ENCODE measurements at places on chromosomes 2 and 18.

- no peaks in the 10 kb centered on the region for H3K4me1 ChIP-seq
- DNase-seq = no peak
- no peak overlapping the region for H3K27ac ChIP-seq
- no peaks in the 10 kb centered on the region for H3K27me3 ChIP-seq
- no peak overlapping the region for H3K4me3 ChIP-seq
Measured at GRCh38 chr2:116537811-116538210, 1276.7 kb upstream of the DDX18 start.

GRCh38 chr18:71287268-71287667 is 998.4 kb downstream of the SOCS6 start:
- H3K36me3 ChIP-seq = no peaks in the 10 kb centered on the region
- no peak overlapping the region for H3K27ac ChIP-seq

DNA sequence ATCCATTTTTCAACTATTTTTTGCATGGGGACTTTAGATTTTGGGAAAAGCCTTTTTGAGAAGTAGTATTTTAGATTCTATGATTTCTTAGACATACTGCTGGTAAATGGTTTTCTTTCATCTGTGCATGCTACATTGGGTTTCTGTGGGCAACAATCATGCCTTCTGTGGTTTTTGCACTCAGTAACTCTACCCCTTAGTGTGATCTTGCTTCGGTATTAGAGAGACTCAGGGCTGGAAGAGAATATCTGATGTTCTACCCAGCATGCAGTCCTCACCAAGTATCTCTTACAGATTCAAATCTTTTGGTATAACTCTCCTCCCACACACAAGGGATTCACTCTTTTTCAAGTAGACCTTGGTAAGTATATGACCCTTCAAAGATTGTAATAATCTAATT is 183.0 kb downstream of the PMAIP1 start:
- peaks cover 5% of the 10 kb centered on the region for H3K27me3 ChIP-seq
- no peaks in the 10 kb centered on the region for H3K4me1 ChIP-seq
- H3K27ac ChIP-seq = no peak overlapping the region
- no peak overlapping the region for H3K4me3 ChIP-seq
- DNase-seq = no peak
- H3K36me3 ChIP-seq = no peaks in the 10 kb centered on the region

GRCh38 chr2:24050041-24050979 is 769 bp downstream of the FKBP1B start:
- no peaks in the 10 kb centered on the region for H3K36me3 ChIP-seq
- H3K4me3 ChIP-seq = peak overlapping the region; percentile 84

DNA sequence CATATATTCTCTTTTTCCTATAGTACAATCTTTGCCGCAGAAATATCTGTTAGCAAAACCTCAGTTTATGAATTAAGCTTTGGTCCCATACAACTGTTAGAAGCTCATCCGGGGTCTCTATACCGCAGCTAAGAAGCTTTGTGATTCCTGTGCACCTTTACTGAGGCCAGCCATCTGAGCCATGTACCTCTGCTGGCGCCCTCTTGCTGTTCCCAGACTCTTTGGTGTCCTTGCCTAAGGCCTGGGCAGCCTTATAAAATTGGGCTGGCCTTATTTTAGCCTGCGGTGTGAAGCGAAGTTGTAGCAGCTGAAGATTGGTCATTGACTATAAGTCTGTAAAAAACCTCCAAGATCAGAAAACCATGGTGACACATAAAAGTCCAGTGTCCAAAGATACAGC is 1135.1 kb upstream of the CHAC2 start:
- H3K4me1 ChIP-seq = no peaks in the 10 kb centered on the region
- no peak overlapping the region for H3K4me3 ChIP-seq
- H3K36me3 ChIP-seq = no peaks in the 10 kb centered on the region
- no peaks in the 10 kb centered on the region for H3K27me3 ChIP-seq
- DNase-seq = no peak

- DNase-seq = no peak
- H3K36me3 ChIP-seq = no peaks in the 10 kb centered on the region
- H3K27me3 ChIP-seq = peaks cover 6% of the 10 kb centered on the region
Measured at GRCh38 chr2:201194097-201194496, 11.2 kb downstream of the CASP10 start.

GRCh38 chr2:85978883-85979780 is 90.3 kb upstream of the ST3GAL5 start:
- H3K27me3 ChIP-seq = peaks cover 49% of the 10 kb centered on the region
- H3K36me3 ChIP-seq = no peaks in the 10 kb centered on the region
- H3K4me3 ChIP-seq = no peak overlapping the region
- H3K4me1 ChIP-seq = no peaks in the 10 kb centered on the region
- no peak overlapping the region for H3K27ac ChIP-seq
- no peak for DNase-seq

DNA sequence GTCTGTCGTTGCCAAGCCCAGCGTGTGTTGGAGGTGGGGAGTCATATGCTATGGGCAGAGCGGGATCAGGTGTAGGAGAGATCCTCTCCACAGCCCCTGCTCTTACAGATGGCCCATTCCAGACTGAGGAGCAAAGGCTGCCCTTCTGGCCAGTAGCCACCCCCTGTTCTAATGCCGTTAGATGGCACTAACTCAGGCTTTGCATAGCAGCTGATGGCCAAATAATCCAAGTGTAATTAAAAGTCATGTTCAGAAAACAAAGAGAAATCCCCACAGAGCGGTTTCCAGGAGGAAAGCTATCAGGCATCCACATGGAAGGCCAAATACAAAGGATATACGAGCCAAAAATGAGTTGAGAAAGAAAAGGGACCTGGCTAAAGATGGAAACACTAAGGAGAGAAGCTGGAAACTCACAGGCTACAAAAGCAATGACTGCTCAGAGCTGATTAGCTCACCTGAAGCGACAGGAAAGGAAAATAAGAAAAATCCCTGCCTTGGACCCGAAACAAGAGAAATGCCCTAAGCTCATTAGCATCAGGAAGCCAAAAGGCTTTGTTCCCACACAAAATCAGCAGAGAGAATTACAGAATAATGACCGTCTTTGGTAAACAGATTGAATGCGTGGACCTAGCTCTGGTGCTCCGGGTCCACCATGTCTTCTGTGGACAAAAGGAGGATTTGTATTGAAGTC is 1002.4 kb upstream of the KLHL29 start:
- H3K36me3 ChIP-seq = no peaks in the 10 kb centered on the region
- no peak for DNase-seq
- no peak overlapping the region for H3K4me3 ChIP-seq
- no peaks in the 10 kb centered on the region for H3K27me3 ChIP-seq
- no peaks in the 10 kb centered on the region for H3K4me1 ChIP-seq

DNA sequence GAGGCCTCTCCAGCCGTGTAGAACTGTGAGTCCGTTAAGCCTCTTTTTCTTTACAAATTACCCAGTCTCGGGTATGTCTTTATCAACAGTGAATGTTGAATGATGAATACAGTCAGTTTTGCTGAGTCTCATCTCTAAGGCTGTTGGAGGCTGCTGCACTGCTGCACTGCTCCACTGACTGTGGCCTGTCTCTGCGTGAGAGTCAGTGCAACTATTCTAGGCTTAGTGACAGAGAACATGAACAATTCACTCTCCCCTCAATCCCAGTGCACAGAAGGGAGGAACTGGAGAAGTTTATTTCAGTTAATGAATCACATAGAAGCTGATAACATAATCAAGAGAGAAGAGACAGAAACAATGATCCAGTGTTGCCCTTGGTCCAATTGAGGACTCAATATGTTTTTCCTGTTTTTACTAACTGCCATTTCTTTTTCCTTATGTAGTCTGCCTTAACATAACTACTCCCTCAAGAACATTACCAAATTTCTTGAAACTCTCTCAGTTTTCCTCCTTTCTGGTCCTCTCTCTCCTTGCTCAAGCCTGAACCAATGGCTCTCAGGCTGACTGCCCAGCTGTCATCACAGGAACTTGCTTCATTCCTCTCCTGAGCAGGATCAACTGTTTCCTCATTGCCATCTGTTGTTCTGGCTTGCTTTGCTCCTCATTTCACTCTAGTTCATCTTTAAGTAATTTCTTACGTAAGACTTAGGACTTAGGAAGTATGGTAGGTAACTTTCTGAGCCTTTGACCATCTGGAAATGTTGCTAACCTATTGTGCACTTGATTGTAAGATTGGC is 483.2 kb downstream of the METTL4 start:
- no peak overlapping the region for H3K4me3 ChIP-seq
- no peaks in the 10 kb centered on the region for H3K4me1 ChIP-seq
- no peaks in the 10 kb centered on the region for H3K27me3 ChIP-seq
- no peak for DNase-seq

- peak; percentile 1 for DNase-seq
- no peaks in the 10 kb centered on the region for H3K4me1 ChIP-seq
- peak overlapping the region; percentile 52 for H3K27ac ChIP-seq
- no peaks in the 10 kb centered on the region for H3K36me3 ChIP-seq
Measured at GRCh38 chr2:38875227-38875575, 533 bp downstream of the DHX57 start.

Measured in IMR-90 (cell line).